ENCODE measurements at places on chromosomes 3 and 15.
A peak's percentile ranks its signal among the peaks of the same experiment; 100 is the strongest.

DNA sequence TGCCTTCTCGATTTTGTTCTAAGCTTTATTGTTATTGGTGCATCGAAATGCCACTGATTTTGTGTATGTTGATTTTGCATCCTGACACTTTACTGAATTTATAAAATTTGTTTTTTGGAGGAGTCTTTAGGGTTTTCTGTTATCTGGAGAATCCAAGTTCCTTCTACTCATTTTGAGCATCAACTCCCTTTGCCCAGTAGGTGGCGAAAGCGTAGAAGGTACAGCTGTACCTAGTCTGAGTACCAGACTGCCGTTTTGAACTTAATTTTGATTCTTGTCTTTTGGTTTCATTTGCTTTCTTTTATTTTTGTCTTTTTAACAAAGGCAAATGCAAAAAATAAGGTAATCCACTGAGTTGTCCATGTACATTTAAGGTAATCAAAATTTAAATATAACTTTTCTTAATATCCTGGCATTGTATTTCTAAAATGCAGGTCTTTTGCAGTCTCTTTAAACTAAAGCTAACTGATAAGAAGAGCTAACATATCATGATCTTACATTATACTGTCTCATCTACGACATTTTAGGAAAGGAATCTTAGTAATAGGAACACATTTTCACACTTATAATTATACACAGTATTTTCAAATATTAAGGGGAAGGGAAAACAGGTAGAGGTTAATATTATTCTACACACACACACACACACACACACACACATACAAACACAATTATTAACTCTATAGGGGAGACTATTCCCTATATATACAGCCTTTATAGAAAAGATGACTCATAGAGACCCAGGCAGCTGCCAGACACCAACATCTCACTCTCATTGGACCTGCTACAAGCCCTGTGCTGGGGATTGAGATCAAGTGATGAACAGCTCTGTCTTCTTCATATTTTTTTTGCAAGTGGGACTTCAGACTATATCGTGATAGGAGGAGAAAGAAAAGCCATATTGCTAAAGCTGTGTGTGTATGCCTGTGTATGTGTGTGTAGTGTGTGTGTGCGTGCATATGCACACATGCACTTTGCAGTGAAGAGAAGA, 71.8 kb downstream of the SYNPR start:
- DNase-seq, result peak; percentile 70

- no peak for DNase-seq
These were observed 169.6 kb downstream of the B3GALNT1 start for GRCh38 chr3:160935413-160936095.

DNA sequence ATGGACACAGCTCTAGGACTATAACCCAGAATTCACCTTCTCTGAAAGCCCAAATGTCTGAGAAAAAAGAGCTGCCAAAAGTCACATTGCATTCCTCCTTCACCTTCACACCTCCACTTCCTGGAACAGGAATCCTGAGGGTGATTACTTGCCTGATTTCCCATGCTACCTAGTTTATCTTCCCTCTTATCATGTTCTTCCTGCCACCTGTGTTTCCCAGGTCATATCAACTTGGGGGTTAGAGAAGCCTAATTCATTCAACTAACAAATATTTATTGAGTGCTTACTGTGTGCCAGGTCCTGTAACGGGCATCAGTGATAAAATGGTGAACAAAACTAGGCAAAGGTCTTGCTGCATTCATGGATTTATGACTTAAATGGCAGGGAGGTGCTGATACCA, 279.6 kb upstream of the WNT5A start:
- no peak for DNase-seq

- no peak for DNase-seq
These were observed 19.9 kb upstream of the CACNA2D2 start for GRCh38 chr3:50523279-50523811.

DNA sequence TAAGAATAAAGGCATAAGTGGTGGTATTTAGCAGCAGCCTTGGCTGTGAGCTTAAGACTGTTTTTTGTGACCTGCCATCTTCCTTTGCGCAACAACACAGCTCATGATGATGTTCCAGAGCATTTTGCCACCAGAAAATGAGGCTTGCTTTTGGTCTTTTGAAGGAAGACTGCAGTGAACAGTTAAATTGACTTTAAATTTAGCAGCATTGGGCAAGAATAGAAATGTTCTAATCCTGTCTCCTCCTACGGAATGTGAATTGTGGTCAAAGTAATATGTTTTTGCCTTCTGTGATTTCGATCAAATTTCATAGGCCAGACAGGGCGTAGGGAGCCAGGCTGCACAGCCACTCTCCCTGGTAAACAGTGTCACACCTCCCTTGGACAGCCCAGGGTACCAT, 460.7 kb upstream of the RASGRP1 start:
- no peak for DNase-seq

DNA sequence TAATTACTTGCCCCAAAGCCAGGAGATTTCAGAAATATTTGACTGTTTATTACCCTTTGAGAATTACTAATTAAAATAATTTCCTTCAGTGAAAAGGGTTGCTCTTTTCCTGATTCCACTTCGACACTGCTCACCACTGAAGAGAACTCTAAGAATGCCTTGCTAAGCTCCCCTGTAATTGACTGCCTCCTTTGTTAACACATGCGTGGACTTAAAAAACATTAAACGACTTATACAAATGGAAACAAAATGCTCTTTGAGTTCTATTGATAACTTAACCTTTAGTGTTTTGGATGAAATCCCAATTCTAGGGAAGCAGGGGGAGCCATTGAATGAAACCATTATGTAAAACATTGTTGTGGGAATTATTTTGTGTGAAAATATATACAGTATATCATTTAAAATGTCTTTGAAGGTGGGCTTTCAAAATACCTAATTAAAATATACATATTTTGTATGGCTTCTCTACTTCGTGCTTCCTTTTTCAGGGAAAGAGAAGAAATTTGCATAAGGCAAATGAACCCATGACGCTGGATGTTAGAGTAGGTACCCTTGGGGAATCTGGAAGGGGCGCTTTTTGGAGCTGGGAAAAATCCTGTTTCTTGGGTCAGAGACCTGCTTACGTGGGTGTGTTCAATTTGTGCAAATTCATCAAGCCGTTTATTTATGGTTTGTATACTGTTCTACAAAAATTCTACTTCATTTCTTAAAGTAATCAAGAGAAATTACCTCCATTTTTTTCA, 64.2 kb downstream of the WWTR1 start:
- no peak for DNase-seq

- DNase-seq, result no peak
These were observed 110.0 kb upstream of the CDIN1 start for GRCh38 chr15:36469311-36469966.

DNA sequence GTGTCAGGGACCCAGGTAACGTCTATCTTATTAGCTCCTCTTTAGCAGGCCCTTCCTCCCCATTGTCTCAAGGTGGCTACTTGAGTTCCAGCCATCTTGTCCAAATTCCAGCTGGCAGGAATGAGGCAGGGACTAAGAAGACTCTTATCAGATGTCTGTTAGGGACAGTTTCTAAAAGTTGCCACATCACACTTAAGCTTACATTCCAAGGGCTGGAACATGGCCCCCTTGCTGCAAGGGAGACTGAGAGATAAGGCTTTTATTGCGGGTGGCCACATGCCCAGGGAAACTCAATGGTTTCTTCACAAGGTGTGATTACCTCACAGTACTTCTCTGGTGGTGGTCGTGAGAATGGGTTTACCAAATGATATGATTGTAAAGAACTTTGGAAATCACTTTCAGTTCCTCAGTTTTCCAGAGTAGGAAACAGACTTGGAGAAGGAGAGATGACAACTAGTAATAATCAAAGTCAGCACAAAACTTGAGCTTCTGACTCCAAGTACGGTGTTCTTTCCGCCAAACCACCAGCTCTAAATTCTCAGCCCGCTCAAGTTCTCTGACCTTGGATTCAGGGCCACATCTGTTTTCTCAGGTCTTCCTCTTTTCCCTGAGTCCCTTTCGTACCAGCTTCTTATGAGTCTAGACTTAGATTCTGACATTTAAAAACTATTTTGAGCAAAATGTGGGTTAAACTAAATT, 14.2 kb downstream of the PDIA5 start:
- DNase-seq, result no peak

- DNase-seq, result no peak
These were observed 24.2 kb downstream of the RNU5B-1 start for GRCh38 chr15:65328506-65329287.

GRCh38 chr15:63606308-63606707, 9.1 kb downstream of the FBXL22 start:
- DNase-seq, result no peak

DNA sequence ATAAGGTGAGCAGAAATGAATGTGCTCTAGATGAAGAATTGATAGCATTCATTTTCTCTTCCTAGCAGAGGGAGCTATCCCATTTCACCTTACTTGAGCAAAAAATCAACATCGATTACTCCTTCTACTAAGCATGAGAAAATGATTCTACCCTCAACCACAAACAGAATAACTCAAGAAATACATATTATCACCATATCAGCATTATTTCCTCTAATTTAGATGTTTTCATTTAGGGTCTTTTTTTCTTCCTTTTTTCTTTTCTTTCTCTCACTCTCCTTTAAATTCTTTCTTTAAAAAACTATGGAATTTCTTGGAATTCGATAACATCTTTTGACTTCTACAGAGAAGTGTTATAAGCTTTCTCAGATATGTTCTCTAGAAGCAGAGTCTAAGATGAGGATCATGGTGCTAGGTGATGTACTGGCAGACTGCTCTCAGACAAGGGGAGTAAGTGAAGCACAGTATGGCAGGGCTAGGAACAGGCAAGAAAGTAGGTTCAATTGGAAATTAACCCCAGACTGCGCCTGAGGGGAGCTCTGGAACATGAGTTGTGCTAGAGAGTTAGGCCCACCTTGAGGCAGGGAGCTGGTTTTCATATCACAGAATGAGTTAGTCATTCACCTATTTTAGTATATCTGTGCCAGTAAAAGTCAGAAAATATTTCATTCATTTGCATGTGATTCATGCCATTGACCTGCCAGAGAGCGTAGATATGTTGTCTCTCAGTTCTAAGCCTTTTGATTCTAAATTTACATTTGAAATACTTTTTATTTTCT, 279.2 kb upstream of the KCNH8 start:
- no peak for DNase-seq

DNA sequence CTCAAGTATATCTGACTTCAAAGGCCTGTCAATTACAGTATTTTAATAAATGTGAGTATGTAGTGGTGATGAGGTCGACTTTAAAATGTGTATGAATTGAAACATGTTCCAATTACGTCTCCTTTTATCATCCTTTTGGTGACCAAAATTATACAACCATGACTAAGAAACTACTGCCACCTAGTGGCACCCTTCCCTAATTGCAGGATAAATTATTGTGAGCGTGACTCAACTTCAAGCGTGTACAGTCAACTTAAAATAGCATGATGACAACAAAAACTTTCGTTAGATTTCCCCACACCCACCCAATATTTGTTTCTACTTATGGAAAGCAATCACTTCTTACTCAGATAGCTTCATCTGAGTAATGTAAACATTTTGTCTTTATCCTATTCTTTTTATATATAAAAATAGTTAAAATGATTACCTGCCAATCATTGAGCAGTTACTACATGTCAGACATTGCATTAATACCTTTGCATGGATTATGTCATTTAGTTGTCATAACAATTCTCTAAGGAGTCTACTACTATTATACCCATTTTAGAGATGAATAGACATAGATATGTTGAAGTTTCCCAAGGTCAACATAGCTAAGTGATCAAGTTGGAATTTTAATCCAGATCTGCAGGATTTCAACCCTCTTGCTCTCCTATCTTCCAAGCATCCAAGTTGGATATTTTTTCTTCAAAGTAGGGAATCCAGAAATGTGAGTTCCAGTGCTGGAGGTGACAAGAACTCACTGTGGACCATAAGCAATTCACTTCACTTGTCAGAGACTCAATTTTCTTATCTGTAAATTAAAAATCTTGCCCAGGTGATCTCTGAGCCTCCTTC, 106.0 kb downstream of the MEX3B start:
- peak; percentile 74 for DNase-seq

DNA sequence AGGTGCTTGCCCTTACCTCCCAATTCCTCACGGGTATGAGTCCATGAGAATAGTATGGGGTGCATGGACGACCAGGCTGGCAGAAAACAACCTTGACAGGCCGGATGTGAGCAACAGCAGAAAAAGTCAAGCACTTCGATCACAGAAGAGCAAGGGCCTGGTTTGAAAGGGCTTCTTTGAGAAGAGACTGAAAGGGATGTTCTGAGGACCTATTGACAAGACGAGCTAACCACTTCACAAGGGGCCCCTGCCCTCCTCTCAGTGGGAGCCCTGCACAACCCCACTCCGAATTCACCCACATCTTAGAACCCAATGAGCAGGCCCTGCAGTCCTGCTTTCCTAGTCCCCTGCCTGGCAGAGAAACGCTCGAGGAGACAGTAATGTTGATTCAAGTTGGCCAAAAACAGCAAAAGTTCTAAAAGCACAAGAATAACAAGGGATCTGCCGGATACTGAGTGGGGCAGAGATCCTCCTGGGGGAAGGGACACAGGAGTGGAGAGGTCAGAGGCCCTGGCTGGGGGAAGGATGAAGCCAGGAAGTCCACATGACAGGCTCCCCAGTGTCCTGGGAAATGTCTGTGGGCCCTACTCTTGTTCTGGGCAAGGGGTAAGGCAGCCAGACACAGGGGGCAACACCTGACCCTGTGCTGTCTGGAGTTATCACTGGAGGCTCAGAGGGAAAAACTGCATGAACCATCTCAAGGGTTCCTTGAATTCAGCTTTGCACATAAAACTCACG, 14.8 kb upstream of the CX3CR1 start:
- no peak for DNase-seq

- DNase-seq, result peak; percentile 28
These were observed 51.0 kb upstream of the SSR3 start for GRCh38 chr3:156605686-156606605.

DNA sequence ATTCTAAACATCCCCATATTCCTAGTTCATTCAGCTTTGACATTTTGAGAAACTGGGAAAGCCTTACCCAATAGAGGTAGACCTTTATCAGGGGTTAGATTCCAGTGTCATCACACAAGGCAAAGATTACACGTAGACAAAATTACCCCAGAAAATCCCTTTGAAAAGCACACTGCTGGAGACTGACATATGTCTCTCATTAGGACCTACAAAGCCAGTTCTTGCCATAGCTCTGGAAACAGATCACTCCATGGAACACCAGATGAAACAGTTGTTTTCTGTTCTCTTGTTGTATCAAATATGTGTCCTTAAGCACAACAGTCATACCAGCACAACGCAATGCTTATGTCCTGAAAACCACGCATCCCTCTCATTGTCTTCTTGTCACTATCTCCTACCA, 44.7 kb downstream of the RARB start:
- no peak for DNase-seq

DNA sequence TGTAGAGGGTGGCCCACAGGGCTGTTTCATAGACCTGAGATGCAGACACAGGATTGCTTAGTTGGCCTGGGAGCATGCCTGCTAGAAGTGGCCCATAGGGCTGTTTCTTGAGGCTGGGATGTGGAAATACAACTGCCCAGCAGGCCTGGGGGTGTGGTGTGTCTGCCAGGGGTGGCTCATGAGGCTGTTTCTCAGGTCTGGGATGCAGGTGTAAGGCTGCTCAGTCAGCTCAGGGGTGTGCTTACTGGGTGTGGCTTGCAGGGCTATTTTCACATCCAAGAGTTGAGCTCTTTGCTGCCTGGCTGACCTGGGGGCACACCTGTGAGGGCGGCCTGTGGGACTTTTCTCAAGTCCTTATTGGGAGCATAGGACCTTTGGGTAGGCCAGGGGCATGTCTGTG, 131.3 kb downstream of the DOCK3 start:
- no peak for DNase-seq

GRCh38 chr15:67241132-67241855, 13.2 kb downstream of the AAGAB start:
- DNase-seq, result no peak

Data from RKO (cell line).